ENCODE measurements at places on chromosomes 1 and 21. TPM values are rescaled to one million over a fixed set of nuclear protein-coding genes. Genes with fewer than 3 reads are reported as not detected.

The ARHGAP29 gene
- total RNA-seq, result 43.1 TPM

The PRAMEF2 gene
- total RNA-seq, result not detected

DNA sequence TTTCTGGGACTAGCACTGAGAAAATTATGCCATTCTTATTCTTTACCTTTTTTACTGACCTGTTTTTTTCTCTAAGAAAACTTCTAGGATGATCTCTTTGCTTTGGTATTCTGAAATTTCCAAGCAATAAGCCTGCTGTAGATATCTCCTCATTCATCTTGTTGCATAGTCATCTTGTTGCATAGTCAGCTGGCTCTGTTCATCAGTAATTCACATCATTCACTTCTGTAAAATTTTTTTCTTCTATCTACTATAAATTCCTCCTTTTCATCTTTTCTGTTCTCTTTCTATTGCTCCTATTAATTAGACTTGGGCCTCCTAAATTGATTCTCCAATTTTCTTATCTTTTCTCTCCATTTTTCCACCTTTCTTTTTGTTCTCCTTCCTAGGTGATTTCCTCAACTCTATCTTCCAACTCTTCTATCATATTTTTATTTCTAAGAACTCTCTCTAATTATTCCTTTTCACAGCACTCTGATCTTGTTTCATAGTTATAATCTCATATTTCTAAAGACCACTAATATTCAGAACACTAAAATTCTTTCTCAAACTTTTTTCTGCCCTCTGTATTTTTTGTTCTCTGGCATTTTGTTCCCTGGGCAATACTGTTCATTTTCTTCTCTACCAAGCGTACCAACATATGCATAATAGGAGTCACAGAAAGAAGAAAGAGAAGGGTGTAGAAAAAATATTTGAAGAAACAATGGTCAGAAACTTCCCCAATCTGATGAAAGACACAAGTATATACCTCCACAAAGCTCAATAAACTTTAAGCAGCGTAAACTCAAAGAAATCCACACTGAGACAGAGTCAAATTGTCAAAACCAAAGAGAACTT, 17.7 kb downstream of the TUT4 start:
- DNase-seq, result no peak

The LPAR3 gene
- total RNA-seq, result 4.1 TPM

The C8A gene
- not detected for total RNA-seq

DNA sequence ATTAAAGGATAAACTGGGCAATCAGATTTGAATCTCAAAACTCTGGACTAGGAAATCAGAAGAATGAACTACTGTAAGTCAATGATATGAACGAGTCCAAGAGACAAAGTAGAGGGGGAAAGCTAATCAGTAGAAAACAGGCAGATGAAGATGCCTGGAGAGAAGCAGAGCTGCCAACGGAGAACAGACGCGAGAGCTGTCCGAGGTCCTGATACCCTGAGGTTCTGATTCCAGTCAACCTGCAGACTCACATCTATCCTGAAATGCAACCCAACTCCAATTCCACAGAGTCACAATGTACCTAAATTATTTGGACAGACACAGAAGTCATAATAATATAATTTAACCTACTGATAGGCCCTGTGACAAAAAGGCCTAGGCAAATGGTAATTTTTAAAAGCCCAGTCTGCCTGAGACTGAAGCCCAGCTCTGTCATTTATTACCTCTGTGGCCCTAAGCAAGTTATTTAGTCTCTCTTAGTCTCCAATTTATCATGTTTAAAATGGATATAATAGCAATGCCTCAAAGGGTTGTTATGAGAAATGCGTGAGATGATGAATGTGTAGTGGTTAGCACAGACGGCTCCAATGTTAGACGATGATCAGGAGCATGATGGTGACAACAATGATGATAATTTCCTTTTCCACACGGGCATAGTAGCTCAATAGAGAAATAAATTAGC, 33.4 kb downstream of the RGS7 start:
- peak; percentile 35 for DNase-seq

GRCh38 chr1:94540440-94541245, 916 bp downstream of the F3 start:
- peak; percentile 32 for DNase-seq

The HES3 gene
- total RNA-seq, result not detected

GRCh38 chr1:87104945-87105344, 190.5 kb downstream of the HS2ST1 start:
- DNase-seq, result no peak

DNA sequence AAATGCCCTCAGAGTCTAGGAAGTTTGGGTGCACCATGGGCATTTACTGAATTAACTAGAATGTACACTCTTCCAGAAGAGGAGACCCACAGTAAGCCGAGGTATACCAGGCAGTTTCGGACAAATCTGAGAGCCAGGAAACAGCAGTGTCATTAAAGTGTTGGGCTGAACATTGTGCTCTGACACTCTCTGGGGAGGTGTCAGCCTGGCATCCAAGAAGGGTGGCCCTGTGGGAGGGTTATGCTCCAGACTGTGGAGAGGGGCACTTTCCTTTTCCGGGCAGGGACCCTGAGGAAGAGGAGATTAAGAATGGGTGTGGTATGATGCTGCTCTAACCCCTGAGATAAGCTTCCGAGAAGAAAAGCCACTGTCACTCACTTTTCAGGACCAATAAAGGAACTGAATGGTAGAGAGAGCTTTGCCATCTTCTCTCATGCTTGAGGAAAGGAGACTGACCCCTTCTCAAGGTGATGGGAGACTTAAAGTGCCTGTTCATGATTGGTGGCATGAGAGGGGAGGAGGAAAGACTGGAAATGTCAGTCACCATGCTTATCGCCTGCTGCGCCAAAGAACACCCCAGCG, 98.2 kb downstream of the UCK2 start:
- no peak for DNase-seq

DNA sequence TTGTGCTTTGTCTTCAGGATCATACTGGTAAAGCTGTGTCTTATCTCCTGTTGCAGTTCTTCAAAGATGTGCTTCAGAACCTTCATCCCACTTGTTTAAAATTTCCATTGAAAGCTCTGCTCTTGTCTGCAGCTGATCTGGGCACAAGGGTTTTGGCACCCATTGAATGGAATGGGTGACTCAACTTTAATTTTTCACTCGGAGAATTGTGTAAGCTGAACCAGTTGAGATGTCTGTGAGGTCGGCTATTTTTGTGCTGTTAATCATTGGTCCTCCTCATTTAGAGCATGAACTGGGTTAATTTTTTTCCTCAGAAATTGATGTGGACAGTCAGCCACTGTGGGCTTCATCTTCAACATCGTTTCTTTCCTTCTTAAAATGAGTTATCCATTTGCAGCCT, 252.1 kb downstream of the TM2D1 start:
- peak; percentile 13 for DNase-seq

DNA sequence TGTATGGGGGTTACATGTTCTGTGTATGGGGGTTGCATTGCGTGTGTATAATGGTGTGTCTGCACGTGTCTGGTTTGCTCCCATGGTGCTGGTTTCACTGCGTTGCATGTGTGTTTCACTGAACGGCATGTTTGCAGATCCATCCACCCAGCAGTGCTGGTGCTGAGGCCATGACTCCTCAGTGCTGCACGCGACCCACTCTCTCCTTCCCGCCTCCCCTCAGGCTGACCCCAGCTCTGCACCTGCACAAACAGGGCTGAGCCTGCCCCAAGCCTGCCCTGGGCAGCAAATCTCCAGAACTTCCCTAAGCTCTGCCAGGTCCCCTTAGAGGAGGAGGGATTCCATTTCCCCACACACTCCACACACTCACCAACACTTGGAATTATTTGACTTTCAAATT, 18.7 kb downstream of the ACTRT2 start:
- DNase-seq, result no peak

The SH2D1B gene
- total RNA-seq, result 0.10 TPM

DNA sequence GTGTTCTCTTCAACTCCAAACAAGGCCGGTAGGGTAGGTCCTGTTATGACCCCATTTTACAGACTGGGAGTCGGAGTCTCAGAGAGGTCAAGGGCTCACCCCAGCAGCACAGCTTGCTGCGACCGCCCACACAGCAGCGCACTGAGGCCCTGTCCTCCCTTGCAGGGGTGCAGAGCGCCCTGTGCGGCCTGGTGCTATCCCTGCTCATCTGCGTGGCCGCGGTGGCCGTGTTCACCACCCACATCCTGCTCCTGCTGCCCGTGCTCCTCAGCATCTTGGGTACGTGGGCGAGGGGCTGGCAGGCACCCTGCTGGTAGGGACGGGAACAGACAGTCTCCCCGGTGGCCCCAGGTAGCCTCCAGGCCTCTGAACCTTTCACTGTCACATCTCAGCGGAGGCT, 55.9 kb downstream of the DISP3 start:
- DNase-seq, result no peak

- no peak for DNase-seq
Measured at GRCh38 chr1:234973426-234974250, 155.0 kb downstream of the TOMM20 start.
